GM23338 (cell line): ENCODE measurements at places on chromosomes 2 and 18. TPM values are rescaled to one million over a fixed set of nuclear protein-coding genes. Genes with fewer than 3 reads are reported as not detected.

The LBX2 gene
- 0.57 and 0.82 TPM in 2 replicates for polyA plus RNA-seq

The CYP26B1 gene
- 0.05 and 0.07 TPM in 2 replicates for polyA plus RNA-seq

The MAP2 gene
- polyA plus RNA-seq, result 2.2 and 2.9 TPM in 2 replicates

The TTC21B gene
- 8.4 and 10.1 TPM in 2 replicates for polyA plus RNA-seq
